Skin of body (tissue), 3 donors: ENCODE measurements at places on chromosomes 2 and 18. TPM values are rescaled to one million over a fixed set of nuclear protein-coding genes. Genes with fewer than 3 reads are reported as not detected.

Gene CLEC4F
- total RNA-seq = 0.10 TPM

Gene ZDBF2
- total RNA-seq = 8.2 TPM

Gene C2orf92
- 9.3 TPM for total RNA-seq

Gene STARD6
- total RNA-seq = not detected

Gene ZSWIM2
- not detected for total RNA-seq

Gene CDK15
- total RNA-seq = 1.6 TPM

Gene LGALSL
- 46.4 TPM for total RNA-seq

Gene CNGA3
- 0.10 TPM for total RNA-seq
